GM13976 (cell line): ENCODE measurements at places on chromosomes 12 and 14.
A peak's percentile ranks its signal among the peaks of the same experiment; 100 is the strongest.

DNA sequence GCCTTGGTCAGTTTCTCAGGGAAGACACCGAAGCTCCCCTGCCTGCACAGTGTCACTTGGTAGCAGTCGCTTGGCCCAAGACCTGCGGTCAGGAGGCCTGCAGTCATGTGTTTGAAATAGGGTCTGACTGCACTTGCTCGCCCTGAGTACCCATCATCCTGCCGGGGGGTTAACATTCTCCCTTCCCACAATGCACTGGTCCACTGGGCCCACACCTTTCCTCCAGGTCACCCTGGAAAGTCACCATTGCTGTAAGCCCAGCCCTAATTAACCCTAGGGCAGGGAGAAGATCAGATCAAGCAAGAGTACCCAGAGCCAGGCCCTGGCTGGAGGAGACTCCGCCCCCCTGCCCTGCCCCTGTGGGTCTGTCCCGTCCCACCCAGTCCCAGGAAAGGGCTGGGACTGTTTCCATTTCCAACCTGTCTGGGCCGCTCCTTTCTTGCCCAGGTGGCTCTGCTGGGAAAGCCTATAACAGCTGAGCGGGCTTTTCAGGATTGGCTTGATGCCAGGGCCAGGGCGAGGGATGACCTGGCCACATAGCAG lies 87.1 kb downstream of the ZFP36L1 start:
- DNase-seq = no peak

DNA sequence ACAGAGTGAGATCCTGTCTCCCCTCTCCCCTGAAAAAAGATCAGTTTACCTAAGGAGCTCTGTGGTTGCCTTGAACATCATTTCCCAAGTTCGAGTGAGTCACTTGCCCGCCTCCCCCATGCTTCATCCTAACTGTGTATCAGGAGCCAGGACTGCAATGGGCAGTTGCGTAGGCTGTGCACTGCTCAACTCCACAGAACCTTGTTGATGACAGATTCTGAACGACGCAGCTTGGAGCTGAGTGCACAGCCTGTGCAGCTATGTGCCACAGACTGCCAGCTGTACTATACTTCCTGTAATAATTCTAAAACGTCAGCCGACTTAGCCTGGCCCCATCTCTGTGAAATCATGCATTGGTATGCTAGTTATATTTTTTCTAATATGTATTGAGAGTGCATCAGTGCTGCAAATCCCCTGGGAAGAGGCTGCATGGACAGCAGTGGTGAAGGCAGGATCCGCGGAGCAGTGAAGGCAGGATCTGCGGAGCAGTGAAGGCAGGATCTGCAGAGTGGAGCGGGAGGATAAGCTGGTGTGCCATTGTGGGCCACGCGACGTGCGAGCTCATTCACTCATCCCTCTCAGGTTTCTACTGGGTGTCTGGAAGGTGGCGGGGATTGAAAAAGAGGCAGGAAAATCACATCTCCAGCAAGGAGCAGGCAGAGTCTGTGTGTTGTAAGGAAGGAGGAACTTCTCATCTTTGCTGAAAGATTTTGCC lies 80.8 kb downstream of the GALNT9 start:
- no peak for DNase-seq

DNA sequence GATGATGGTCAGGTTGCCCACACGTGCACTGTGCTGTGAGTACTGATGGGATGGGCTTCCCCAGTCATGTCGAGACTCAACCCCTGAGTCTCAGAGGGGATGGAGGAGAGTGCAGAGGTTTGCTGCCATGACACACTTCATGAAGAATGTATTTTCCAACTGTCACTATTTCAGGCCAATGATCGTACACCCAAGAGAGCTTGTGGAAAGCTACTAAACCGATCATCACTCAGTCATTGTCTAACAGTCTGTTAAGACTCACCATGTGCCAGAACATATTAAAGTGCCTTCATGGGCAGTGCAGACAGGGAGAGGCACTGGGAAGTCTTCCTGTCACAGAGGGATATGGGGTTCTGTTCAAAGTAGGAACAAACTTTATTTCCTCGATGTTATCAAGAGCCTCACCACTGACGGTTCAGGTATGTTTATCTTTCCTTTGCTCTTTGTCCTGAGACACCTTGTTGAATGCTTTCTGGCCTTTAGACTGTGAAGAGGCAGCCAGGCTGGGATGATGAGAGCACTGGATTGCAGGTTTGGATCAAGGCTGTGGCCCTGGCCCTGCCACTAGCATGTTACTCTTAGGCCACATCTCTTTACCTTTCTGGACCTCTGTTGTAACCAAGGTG lies 41.6 kb upstream of the NTF3 start:
- DNase-seq = no peak

DNA sequence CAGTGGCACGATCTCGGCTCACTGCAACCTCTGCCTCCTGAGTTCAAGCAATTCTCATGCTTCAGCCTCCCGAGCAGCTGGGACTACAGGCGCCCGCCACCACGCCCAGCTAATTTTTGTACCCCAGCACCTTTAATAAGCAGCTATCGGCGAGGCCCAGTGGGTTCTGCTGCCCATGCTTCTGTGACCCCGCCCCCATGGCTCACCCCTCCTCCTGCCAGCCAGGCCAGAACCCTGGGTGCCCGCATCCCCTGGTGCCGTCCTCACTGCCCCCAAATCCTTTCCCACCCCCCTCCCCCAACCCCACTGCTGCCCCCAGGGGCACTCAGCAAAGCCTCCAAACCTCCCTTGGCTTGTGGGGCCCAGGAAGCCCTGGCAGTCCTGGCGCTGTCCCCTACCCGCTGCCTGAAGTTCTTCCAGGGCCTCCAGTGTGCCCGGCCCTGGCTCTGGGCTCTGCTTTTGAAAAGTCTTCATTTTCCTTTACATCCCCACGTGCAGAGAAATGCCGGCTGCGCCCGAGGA lies 14.5 kb downstream of the BAG5 start:
- no peak for DNase-seq

DNA sequence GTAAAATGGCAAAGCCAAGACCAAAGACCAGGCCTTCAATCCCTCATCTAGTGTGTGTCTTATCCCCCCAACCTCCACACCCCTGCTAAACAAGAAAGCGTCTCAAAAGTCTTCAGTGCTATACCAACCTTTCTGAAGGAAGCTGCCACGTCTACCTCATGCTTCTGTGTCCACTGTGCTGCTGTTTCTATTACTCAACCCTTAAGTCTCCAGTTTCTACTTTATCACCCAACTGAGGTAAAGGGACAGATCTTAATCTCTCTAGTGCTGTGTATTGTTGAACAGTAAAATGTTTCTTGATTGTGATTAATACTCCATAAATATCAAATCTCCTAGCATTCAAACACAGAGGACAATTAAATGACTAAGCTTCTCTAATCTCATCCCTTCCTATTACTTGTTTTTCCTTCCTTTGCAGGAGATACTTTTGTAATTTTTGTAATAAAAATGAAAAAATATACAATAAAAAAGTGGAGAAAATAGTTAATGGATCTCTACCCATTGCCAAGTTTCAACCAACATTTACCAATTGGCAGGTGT lies 23.3 kb downstream of the BTBD7 start:
- DNase-seq = no peak

DNA sequence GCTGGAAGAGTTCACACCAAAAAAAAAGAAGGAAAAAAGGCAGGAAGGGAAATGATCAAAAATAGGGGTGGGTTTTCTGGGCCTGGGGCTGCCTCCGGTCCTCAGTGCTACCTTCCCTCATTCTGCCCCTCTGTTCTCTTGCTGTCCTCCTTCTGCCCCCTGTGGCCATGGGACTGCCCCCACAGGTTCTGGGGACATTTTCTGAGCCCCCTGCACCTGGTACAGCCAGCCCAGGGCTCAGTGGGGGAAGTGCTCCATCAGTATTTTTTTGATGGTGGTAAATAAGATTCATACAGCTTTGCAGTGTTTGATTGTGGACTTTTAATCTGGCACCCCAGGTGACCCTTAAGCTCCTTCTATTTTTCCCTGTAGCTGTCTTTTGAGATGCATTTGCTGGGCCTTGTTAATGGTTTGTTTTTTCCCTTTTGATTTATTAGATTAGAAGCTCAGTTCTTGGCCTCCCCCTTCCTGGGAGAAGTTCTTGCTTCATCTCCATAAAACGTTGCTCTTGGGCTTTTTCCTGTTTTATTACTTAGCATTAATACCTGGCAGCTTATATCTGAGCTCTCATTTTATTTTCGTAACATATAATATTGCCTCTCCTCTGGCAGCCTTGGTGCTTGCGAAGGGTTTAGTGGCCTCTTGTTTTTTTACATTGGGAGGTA lies 43.1 kb downstream of the CHST11 start:
- no peak for DNase-seq

- DNase-seq = no peak
Measured at GRCh38 chr14:94904636-94905035, 134.7 kb upstream of the GSC start.

DNA sequence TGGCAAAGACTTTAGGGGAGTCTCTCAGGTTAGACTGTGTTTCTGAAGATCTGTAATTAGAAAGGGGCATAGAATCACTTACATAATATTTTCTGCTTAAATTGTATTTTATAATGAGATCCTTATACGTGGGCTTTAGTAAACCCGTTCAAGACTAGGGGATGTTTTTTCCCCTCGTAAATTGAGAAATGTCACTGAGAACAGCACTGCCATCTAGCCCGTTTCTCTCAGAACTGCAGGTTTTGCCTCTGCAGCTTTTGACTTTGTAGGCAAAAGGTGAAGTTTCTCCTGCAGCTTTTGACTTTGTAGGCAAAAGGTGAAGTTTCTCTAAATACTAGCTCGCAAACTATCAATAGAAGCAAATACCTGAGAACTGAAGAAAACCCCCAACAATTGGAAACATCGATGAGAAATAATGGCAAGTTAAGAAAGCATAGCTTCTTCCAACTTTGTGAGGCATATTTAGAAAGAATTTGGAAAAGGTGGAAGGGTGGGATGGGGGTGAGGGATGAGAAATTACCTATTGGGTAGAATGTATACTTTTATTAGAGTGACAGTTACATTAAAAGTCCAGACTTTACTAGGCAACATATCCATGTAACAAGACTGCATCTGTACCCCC lies 9.9 kb upstream of the ASPG start:
- no peak for DNase-seq

DNA sequence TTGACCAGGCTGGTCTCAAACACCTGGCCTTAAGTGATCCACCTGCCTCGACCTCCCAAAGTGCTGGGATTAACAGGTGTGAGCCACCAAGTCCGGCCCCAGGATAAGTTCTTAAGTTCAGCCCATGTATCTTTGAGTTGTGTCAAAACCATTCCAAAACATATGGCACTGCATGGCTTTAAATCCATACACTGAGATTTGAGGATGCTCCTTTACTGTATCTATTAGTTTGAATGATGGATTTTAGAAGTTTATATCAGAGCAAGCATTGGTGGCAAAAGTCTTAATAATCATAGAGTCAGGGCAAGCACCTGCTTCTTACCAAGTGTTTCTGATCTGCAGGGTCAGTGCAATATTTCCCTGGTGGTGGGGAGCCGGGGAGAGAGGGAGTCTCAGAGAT lies 6.1 kb downstream of the KRT6B start:
- no peak for DNase-seq

- DNase-seq = no peak
Measured at GRCh38 chr12:53391724-53392123, 11.7 kb downstream of the SP1 start.

DNA sequence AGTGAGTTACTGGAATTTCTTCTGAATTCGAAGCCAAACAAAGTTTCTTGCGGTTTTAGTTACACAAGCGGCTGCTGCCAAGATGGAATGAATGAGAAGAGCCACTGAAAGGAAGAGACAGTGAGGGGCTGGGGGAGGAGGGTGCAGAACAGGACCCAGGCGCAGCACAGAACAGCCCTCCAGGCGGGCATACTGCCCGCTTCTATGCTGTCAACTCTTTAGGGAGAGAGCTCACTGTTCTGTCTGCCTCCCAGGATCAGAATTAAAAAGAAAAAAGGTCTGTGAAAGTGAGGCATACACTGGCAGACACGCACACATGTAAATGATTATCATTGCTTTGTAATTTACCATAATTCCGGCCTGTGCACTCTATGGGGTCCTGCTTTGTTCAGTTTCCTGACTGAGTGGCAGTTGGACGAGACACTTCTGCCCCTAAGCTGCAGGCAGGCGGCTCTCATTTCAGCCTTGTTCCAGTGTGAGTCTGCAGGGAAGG lies 231.6 kb downstream of the CACNA1C start:
- no peak for DNase-seq

- DNase-seq = no peak
Measured at GRCh38 chr14:101774814-101775213, 13.3 kb downstream of the PPP2R5C start.

- DNase-seq = no peak
Measured at GRCh38 chr12:12714276-12715021, 2.7 kb upstream of the CDKN1B start.

DNA sequence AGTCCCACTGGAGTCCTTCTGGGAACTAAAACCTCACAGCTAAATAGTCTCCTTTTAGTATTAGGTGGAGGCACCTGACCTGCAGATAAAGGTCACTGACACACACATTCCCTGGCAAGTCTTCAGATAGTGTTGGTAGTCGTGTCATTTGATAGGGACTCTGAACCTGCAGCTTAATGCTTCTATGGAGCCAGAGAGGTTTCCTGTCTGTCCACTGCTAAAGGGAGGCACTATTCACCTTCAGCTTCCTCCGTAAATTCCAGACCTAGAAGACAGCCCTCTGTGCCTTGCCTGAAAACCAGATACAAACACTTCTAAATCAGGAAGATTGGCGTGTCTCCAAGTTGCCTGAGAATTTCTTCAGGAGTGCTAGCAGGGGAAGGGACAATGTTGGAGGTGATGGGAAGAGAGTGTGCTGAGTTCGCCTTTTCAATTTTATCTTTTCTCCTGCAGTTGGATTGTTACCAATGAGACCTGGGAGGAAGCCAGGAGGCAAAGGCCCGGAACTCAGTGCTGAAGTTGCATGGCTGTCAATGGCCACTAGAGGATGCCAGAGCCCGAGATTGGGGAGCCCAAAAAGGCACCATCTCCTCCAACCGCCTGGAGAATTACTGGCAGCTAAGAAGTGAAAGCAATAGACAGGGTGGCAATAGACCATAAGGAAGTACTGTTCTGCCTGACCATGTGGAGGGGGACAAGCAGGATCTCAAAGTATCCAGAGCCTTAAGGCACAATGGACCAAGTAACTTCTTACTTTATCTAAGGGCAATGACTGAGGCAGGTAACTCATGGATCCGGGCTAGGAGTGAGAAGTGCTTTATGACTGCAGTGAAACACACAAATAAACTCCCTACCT lies 81.6 kb upstream of the SCAF11 start:
- peak; percentile 55 for DNase-seq

DNA sequence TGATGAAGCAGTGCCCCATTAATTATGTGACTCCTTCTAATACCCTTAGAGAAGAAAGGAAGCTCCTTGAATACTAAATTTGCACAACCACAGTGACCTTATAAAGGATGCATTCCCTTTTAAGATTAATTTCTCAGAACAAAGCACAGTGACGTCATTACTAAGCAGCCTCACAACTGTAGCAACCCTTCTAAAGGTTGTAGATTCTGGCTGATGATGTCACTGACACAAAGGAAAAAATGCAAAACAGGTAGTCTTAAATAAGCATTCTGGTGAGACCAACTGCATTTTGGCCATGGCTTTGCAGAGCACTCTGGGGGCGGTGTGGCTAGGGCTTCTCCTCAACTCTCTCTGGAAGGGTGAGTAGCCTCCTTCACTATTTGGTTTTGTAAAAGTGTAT lies 38.4 kb upstream of the OR4E1 start:
- DNase-seq = no peak
